Natural killer cell treated with Interleukin-12 subunit alpha and Interleukin-12 subunit beta and Interleukin-15 and Interleukin-18, amount 100 ng/mL, for 72 hours (primary cell): ENCODE measurements at places on chromosomes 4 and X.

DNA sequence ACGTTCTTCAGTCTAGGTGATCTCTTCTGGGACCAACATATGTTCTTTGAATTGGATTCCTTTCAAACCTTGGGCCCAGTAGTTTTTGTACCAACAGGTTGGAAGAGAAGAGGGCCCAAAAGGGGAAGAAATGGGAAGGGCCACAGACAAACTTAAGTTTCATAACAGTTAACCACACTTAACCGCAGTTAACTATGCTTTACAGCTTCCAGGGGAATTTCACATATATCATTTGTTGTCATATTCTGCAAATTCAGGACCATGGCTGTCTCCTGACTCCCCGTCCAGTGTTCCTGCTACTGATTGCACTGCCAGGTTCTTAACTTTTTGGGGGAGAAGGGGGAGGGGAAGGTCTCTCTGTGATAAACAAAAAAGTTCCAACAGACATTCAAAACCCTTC is 34.6 kb downstream of the RTL5 start:
- H3K4me1 ChIP-seq, result peaks cover 33% of the 10 kb centered on the region
- no peak overlapping the region for H3K4me3 ChIP-seq
- H3K27ac ChIP-seq, result no peak overlapping the region
- no peak for DNase-seq
- no peaks in the 10 kb centered on the region for H3K36me3 ChIP-seq

- no peak overlapping the region for H3K4me3 ChIP-seq
- H3K27me3 ChIP-seq, result peaks cover 12% of the 10 kb centered on the region
- DNase-seq, result no peak
Measured at GRCh38 chr4:165506849-165507248, 128.0 kb downstream of the CPE start.

DNA sequence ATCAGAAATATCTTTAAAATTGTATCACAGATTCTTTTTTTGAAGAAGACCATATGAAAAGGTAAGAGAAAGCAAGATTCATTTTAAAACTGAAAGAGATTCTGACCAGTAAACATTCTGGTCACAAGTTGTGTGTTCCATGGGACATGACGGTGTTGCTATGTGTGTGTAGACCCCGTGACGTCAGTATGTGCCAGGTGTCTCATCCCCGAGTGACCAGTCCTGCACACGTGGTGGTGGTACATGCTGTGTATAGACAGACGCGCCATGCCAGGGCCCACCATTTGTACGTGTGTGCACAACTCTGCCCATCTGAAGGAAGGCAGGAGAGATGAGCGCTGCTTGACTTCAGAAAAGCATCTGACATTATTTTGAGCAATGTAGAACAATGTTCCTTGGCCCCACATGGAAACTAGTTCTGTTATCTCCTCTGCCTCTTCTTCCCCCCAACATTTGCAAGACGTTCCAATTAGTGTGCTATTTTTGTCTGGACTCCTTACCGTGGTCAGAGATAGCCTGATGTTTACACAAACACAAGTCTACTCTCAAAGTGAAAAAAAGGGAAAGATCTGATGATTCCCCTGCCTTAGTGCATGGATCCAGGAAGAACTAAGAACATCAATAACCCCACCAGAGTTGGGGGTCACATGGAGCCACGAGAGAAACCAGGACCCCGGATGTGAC is 51.2 kb downstream of the IRF2 start:
- H3K4me3 ChIP-seq, result no peak overlapping the region
- peak overlapping the region; percentile 82 for H3K27ac ChIP-seq
- H3K27me3 ChIP-seq, result no peaks in the 10 kb centered on the region
- DNase-seq, result no peak
- H3K4me1 ChIP-seq, result peaks cover 65% of the 10 kb centered on the region
- H3K36me3 ChIP-seq, result peaks cover 39% of the 10 kb centered on the region

DNA sequence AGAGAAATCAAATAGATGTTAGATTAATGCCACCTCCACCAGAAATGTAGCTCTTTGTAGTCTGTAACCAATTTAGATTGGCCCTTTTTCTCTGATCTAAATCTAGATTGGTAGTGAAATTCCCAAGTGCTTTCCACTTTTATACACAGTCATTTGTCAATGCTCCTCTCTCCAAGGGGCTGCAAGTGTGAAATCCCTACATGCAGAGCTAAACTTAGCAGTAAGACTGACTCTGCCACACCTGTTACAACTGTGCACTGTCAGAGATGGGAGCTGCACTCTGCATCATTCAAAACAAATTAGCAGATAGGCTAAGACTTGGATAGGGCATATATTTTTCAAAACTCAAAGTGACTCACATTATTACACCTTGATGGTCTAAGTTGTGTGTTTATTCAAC is 9.1 kb downstream of the SERTM2 start:
- no peak for DNase-seq
- H3K27me3 ChIP-seq, result peaks cover 9% of the 10 kb centered on the region
- no peaks in the 10 kb centered on the region for H3K36me3 ChIP-seq
- H3K27ac ChIP-seq, result no peak overlapping the region
- H3K4me1 ChIP-seq, result no peaks in the 10 kb centered on the region
- H3K4me3 ChIP-seq, result no peak overlapping the region

DNA sequence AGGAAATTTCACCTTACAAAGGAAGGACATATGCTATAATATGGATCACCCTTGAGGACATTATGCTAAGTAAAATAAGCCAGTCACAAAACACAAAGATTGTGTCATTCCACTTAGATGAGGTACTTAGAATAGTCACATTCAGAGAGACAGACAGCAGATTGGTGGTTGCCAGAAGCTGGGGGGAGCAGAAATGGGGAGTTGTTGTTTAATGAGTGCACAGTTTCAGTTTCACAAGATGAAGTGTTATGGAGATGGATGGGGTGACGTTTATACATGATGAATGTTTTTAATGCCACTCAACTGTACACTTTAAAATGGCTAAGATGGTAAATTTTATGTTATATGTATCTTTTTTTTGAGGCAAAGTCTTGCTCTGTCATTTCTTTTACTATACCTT is 14.8 kb upstream of the SPON2 start:
- peaks cover 7% of the 10 kb centered on the region for H3K36me3 ChIP-seq
- DNase-seq, result peak; percentile 69
- peak overlapping the region; percentile 13 for H3K4me3 ChIP-seq
- H3K27me3 ChIP-seq, result no peaks in the 10 kb centered on the region

DNA sequence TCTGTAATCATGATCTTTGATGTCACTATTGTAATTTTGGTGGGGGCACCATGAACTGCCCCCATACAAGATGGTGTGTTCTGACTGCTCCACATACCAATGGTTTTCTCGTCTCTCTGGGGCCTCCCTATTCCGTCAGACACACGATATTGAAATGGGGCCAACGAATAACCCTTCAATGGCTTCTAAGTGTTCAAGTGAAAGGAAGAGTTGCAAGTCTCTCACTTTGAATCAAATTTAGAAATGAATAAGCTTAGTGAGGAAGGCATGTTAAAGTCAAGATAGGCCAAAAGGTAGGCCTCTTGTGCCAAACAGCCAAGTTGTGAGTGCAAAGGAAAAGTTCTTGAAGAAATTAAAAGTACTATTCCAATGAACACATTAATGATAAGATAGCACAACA is 205.4 kb downstream of the SPRY1 start:
- DNase-seq, result no peak
- H3K36me3 ChIP-seq, result peaks cover 21% of the 10 kb centered on the region
- peak overlapping the region; percentile 47 for H3K4me3 ChIP-seq
- peaks cover 65% of the 10 kb centered on the region for H3K4me1 ChIP-seq
- H3K27ac ChIP-seq, result peak overlapping the region; percentile 95

GRCh38 chr4:103303011-103303410 is 104.9 kb upstream of the CENPE start:
- DNase-seq, result no peak
- no peaks in the 10 kb centered on the region for H3K36me3 ChIP-seq
